IMR-90 (cell line): ENCODE measurements at places on chromosomes 3 and 15. TPM values are rescaled to one million over a fixed set of nuclear protein-coding genes. Genes with fewer than 3 reads are reported as not detected.
A peak's percentile ranks its signal among the peaks of the same experiment; 100 is the strongest.

GATM gene
- total RNA-seq: 0.18 and 0.28 TPM in 2 replicates

UBE3A gene
- 53.2 and 69.7 TPM in 2 replicates for total RNA-seq

DNA sequence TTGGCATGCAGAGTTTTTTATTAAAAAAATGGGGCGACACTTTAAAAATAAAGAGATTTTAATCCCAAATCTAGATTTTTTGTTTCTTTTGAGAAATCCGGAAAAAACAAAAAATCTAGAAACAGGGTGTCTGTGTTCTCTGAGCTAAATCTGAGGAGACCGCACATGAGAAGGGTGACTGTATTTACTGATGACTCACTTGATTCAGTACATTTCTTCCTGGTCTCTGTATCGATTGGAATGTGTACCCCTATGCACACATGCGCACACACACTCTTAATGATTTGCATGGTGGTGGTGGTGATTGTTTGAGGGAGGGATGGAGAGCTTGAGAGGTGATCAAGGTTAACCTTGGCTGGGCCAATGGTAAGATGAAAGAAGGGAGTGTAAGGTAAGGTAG is 443.1 kb upstream of the THRB start:
- DNase-seq: no peak

GRCh38 chr3:45367453-45367871 is 20.9 kb upstream of the LARS2 start:
- DNase-seq: peak; percentile 94

- no peak for DNase-seq
Measured at GRCh38 chr3:13954741-13955483, 75.0 kb upstream of the WNT7A start.

GRCh38 chr3:134244921-134245320 is 5.7 kb downstream of the RYK start:
- DNase-seq: no peak

DNA sequence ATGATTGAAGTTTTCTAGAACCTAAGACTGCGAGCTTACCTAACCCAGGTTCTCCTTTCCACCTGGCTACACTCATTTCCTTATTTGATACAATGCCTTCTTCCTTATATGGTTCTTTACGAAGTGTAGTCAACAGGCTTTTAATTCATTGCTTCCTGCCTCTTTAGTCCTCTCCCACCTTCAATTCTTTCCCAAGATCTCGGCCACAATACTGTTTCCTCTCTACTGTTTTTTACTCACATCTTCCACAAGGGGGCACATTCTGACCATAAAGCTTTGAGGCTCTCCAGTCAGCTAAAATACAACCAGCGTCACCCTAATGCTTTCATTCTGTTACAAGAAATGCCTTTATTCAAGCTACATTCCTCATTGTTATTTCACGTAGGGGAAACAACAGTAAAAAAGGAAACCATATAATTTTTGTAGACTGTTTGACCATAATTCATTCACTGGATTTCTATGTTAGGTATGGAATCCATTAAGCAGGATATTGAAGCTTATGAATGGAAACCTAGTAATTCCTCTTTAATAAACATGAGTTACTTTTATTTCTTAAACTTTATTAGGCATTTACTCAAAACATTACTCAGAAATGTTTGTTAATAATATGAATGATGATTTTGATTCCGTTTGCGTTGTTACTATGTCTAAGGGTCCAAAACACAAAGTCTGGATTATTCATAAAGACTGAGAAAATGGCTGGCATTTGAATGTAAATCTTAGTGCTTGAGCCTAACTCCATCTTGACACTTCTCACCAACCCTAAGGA is 29.5 kb upstream of the VEPH1 start:
- DNase-seq: peak; percentile 92

DNA sequence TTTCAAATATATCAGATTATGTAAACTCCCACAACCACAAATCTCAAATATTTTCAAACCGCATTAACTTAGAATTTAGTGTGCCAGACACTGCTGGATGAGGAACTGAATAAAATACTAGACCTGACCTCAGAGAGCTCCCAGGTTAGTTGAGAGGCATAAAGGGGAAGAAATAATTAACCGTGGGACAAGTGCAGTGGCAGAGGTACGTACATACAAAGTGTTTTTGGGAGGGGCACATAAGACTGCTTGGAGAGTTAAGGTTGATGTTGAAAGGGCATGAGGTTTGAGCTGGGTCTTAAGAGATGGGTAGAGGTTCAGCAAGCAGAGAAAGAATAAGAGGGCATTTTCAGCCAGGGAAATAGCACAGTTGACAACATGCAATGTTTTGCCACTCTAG is 17.2 kb downstream of the THUMPD3 start:
- no peak for DNase-seq

CKMT1B gene
- not detected in 2 replicates for total RNA-seq

LSAMP gene
- total RNA-seq: 7.9 and 8.1 TPM in 2 replicates

MKRN3 gene
- total RNA-seq: under 0.01 and 0.56 TPM in 2 replicates

FOXB1 gene
- not detected in 2 replicates for total RNA-seq

GRCh38 chr3:11228041-11228440 is 44.2 kb upstream of the ATG7 start:
- no peak for DNase-seq

- peak; percentile 55 for DNase-seq
Measured at GRCh38 chr15:65163041-65163440, 22.1 kb downstream of the CLPX start.

GRCh38 chr3:41364736-41365135 is 165.4 kb downstream of the CTNNB1 start:
- no peak for DNase-seq

ZPLD1 gene
- total RNA-seq: under 0.01 TPM in 2 replicates
